ENCODE measurements at places on chromosomes 7 and 10.
A peak's percentile ranks its signal among the peaks of the same experiment; 100 is the strongest.

GRCh38 chr10:18556522-18557147, 94.8 kb downstream of the NSUN6 start:
- no peak for DNase-seq

DNA sequence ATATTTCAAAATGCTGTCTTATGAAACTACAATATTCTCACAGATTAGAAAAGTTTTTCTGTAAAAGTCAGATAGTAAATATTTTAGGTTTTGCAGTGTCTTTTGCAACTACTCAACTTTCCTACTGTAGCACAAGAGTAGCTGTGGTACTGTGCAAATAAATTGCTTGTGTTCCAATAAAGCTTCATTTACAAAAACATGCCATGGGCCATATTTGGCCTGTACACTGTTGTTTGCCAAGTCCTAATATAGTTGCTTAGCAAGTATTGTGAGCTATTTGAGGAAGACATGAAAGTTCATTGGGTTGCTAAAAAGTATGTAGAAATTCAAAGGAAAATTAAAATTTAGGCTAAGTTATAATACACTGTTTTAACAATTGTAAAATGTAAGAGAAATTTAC, 80.0 kb downstream of the TFPI2 start:
- no peak for DNase-seq

DNA sequence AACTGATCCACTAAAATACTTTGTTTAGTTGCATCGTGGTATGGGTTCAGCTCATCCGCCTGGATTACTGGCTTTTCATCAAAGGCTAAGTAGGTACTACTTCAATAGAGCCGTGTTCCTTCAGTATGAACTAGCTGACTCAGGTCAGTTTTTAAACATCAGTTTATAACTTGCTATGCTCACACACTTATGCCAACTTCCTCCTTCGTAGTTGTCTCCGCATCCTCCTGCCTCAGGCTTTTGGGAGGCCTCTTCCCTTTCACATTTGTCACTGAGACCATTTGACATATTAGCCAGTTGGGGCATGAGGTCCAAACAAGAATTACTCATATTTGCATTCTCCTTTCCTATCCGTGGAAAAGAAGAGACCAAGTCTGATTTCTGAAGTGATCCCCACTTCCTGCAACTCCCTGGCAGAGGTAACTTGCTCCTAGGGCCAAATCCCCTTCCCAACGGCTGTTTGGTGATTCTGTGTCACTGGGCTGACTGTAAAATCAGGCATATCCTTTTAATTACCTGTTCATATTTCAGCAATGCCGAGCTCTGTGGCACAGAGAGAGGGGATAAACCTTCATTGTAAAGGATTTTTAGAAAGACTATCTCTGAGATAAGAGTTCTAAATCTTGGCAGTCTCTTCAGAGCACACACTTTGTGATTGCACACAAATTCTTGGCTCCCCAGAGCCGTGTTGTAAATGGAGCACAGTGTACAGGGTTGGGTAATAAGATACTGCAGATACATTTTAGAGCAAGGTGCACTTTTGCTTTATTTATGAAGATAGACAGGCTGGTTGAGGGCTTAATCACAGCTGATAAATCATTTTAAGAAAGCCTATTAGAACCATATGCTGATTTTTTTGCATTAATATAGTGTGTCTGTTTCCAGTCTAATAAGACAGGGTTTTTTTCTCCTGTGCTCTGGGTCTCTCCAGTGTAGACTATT, 108.0 kb downstream of the CREB5 start:
- DNase-seq = no peak

GRCh38 chr10:96789571-96790108, 42.5 kb upstream of the LCOR start:
- DNase-seq = no peak

DNA sequence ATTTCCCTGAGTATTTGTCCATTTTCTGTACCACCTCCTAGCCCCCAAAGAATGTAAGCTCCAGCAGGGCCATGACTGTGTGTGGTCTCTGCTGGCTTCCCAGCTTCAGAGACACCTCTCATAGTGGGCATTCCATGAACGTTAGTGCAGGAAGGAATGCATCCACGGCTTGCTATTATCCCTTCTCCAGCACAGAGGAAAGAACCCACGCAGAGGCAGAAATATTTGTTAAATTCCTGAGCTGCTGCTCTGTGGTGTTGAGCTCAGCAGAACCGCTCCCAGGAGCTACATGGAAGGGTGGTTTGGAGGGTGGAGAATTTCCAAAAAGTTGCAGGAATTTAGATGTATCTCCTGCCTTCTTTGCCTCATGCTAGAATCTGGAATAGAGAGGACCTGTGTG, 275.2 kb downstream of the POU6F2 start:
- peak; percentile 79 for DNase-seq

DNA sequence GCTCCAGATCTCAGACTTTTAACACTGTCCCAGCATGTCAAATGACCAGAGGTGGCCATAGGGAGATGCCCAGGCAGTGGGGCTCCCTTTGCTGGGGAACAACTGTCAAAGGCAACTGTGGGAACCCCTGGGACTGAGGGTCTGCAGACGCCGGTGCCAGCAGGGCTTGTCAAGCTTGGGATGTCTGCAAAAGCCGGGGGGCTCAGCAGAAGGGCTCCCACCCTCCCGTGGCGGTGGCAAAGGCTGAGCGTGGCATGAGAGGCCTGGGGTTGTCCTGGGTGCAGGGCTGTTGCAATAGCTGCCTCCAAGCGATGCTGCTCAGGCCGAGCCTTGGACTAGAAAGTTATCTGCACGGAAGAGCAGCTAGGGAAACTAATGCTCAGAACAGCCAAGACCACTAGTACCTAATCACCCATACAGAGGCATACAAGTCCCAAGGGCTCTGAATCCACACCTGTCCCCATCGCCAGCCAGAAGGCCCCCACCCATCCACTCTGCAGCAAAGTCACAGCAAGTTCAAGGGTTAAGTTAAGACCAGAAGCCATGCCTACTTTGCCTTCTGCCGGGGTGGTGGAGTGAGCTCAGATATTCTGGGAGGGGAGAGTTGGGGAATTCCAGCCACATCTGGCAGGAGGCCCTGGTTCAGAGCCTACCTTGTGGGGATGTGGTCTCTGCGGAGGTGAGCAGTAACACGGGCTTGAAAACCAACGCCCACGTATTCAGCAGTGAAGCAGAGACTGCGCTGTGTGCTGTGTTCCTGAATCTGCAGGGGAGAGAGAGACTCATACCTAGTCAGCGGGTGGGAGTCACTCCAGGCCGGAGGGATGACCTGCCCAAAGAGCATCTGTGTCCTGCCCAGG, 4.6 kb downstream of the SH2B2 start:
- DNase-seq = peak; percentile 35

DNA sequence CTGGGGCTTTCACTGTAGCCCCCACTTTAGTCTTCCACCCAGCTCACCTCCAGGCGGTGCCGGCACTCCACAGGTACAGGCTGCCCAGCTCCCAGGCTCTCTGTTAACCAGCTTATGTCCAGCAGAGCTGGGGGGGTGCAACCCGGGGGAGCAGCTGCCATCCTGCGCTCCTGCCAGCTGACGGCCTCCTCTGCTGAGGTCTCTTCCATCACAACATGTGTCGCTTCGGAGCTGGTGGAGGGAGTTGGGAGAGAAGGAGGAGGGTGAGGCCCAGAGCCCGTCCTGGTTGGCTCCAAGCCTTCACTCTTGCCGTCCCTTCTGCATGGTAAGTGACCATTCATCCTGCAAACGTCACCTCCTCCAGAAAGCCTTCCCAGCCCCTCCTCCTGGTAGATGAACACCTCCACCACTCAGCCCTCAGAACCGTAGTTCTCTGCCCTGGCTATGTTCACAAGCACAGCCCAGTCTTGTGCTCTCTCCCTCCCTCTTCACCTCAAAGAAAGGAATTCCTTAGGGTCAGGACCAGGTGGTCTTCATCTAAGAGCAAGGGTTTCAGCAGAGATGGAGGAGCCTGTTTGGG, 1.6 kb downstream of the POLM start:
- DNase-seq = no peak

- DNase-seq = no peak
Measured at GRCh38 chr10:79079490-79080355, 11.0 kb downstream of the ZMIZ1 start.

DNA sequence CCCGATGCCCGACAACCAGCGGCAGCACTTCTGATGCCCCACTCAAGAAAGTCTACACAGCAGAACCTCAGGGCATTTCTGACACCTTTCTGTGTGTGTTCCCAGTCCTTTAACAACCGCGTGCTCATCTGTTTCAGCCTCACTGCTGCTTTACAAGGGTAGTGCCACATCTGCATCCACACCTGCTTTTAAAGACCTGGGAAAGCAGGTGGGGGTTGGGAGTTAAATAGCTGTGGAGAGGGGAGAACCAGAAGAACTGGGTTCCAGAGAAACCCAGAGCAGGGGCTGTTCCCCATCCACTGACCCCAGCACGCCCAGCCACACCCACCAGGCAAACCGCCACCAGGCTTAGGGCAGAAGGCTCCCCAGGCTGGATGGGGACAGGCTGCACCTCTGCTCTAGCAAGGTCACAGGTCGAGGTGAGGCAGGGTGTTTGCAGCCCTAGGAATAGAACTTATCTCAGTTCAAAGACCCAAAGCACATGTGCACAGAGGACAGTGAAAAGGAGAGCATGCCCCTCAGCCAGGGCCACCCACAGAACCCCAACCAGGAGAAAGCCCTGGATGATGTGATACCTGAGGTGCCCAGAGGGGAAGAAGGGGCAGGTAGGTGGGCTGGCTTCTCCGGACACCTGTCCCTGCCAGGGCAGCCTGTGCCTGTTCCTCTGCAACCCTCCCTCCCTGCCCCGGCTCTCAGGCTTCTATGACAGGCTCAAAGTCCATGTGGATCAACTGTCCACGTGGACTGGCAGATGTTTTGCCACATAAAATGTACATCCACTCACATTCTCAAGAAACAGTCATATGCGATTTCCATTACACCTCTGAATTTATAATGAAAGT, 51.3 kb downstream of the COBL start:
- no peak for DNase-seq

- no peak for DNase-seq
Measured at GRCh38 chr7:5767066-5767465, 14.4 kb downstream of the RNF216 start.

DNA sequence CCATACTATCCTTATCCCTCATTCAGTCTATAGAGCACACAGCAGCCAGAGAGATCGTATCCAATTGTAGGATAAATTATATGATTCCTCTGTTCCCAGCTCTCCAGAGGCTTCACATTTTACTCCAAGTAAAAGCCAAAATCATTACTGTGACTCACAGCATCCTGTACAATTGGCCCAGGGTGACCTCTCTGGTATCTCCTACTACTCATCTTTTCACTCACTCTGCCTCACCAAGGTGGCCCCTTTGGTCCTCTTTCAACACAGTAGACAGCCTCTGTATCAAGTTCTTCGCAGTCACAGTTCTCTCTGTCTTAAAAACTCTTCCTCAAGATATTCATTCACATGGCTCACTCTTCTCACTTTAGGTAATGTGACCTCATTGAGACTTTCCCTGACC, 72.6 kb upstream of the LSM8 start:
- DNase-seq = no peak

GRCh38 chr7:129443612-129444011, 9.4 kb downstream of the STRIP2 start:
- no peak for DNase-seq

DNA sequence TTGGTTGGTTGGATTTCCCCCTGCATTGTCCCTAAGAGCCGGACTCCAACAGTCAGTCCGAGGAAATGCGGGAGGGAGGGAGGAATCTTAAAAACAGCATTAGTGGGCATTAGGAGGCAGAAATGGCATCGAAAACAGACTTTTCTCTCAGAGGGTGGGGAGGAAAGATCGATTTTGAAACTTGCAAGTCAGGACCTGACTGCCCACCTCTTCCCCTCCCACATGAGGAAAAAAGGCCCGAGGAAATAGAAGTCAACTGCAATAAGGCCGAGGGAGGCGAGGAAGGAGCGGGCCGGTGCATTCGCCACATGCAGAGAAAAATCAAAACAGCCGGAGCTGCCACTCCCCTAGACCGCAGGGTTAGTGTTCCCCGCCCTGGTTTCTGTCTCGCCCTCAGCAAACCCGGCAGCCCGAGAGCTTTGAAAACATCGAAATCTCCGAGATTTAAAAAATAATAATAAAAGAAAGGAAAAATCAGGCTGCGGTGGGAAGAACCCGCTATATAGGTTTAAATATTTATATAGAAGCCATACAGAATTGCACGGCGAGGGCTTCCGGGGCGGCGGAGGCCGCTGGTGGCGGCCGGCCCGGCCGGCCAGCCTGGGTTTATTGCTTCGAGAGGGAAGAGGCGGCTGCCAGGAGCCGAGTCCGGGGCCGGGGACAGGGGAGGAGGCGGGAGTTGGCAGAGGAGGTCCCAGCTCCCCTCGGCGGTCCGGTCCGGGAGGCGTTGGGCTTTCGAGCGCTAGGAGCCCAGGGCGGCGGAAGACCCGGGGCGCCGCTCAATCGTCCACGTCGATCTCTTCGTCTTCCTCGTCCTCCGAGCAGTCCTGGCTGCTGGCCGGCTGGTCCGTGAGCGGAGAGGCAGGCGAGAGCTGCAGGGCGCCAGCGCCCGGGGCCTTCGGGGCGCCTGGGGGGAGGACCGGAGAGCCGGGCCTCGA, 2.5 kb downstream of the LBX1 start:
- no peak for DNase-seq

DNA sequence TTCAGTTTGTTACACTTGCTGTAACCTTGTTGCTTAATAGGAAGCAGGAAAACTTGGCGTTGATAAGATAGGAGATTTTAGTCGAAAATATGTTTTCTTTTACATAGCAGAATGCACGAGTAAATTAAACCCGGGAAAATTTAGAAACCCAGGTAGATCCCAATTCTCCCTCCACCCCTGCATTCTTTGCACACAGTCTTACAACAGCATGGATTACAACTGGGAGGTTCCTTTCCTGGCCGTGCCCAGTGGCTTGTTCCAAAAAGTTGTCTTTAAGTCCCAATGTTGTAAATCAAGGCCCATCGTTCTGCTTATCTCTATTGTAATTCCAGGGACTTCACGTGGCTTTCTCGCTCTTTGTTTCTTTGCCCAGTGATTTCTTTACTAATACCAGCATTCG, 1.1 kb upstream of the DPY19L1 start:
- no peak for DNase-seq

DNA sequence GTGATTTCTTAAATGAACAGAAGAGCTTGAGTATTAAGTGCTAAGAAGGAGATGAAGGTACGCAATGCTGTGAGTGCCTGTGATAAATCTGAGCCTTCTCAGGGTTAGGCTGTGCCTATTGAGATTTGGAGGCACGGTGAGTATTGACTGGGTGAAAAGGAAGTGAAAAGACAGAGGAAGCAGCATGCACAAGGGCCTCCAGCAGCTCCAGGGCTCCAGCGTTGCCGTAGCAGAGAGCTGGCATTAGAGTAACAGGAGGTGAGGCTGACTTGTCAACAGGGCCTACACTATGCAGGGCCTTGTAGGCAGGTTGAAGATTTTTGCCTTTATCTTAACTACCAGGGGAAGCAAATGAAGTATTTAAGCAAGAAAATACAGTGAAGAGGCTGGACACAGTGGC, 54.1 kb upstream of the PDCD4 start:
- DNase-seq = no peak

- no peak for DNase-seq
Measured at GRCh38 chr7:157274991-157275427, 61.8 kb upstream of the DNAJB6 start.
